ENCODE measurements at places on chromosomes 7 and 10.
A peak's percentile ranks its signal among the peaks of the same experiment; 100 is the strongest.

DNA sequence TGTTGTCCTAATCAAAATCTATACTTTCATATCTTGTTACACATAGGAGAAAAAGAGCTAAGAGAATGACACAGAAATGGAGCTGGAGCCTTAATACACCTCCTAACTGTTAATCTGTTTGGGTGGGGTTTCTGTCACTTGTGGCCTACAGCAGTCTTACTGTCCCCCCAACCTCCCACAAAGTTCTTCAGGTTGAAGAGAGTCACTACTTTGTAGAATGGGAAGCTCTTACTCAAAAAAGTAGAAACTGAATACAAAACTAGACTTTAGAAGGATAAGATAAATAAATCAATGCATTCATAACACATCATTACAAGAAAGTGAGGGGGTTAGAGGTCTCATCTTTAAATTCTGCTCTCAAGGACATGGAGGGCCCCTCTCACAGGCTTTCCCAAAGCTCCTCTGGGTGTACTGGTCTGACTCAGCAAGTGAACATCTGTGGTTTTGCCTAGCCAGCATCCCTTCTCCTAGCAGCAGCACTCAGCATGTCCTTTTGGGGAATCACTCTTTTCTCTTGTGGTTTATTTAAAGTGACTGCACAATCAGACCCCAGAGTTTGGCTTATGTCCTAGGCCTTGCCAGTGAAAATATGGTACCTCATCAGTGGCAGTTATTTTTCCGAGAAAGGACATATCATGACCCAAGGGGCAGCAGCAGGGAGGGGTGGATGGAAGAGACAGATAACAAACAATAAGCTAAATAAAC, 2.0 kb upstream of the BLVRA start:
- DNase-seq: no peak

DNA sequence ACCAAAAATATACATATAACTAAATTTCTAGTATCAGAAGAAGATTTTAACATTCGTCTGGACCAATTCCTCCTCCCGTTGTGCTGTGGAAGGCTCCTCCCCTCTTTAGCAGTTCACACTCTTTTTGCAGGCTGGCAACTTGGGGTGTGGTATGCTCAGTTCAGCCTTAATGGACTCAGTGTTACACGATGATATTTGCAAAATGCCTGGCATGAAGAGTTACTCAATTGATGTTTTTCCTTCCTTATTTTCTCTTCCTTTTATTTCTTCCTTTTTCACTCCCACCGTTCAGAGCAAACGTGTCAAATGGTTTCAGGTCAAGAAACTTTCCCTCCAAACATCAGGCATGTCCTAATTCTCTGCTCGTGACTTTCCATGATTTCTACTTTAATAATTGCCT, 248.3 kb downstream of the PHF14 start:
- no peak for DNase-seq

DNA sequence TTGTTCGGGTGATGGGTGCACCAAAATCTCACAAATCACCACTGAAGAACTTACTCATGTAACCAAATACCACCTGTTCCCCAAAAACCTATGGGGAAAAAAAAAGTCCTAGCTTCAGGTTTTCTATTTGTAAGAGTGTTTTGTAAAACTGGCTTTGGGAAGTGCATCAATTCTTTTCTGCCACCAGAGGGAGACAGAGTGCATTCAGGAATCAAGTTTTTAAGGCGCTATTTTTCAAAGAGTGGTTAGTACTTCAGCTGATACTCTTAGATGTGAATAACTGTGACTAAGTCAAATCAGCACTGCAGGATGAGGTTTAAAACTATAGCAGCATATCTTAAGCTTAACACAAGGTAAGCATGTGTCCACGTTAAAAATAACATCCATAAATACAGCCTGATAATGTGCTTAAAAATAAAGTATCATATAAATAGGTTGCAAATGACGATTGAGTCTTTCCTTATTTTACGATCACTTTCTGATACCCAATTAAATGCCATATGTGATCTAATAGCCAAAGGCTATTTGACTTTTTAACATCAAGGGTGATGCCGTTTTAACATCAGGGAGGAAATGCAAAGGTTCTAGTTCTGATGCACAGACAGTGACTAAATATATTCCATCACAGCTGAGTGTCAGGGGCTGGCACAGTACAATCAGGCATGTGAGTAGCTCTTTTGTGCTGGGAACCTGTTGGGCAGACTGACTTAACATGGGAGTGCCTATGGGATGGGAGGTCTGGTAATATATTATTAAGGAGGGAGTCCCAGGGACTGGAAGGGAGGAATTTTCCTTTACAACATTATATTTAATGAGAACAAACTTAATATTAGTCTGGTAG, 10.6 kb upstream of the LYZL2 start:
- no peak for DNase-seq

- no peak for DNase-seq
These were observed 31.8 kb downstream of the GHRHR start for GRCh38 chr7:30995536-30995935.

DNA sequence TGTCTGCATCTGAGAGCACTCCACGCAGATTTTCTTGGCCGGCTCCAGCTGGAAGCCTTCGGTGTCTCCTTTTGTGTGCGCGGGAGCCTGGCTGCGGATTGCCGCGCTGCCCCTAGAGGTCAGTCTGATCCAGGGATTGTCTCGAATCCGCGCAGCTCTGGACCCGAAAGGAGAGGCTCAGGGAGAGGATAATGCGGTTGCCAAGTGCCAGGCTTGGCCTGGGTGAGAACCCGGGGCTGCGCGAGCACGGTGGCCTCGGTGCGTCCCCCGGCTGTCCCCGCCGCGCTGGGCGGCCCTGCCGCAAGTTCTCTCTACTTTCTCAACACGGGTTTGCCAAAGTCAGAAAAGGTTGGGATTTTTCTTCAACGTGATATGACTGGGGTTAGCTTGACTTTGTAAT, 140.9 kb downstream of the ADCYAP1R1 start:
- no peak for DNase-seq

DNA sequence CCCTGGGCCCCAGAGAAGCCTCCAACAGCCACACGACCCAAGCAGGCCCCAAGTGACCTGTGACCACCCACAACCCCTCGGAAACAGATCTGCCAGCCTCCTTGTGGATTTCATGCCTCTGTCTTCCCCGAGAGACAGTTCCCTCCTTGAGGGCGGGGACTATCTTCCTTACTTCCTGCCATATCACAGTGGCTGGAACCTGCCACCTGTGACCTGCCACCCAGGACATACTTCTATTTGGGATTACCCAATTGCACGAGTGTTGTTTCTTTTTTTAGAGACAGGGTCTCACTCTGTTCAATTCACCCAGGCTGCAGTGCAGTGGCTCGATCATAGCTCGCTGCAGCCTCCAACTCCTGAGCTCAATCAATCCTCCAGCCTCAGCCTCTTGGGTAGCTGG, 25.9 kb downstream of the TNRC18 start:
- DNase-seq: no peak

DNA sequence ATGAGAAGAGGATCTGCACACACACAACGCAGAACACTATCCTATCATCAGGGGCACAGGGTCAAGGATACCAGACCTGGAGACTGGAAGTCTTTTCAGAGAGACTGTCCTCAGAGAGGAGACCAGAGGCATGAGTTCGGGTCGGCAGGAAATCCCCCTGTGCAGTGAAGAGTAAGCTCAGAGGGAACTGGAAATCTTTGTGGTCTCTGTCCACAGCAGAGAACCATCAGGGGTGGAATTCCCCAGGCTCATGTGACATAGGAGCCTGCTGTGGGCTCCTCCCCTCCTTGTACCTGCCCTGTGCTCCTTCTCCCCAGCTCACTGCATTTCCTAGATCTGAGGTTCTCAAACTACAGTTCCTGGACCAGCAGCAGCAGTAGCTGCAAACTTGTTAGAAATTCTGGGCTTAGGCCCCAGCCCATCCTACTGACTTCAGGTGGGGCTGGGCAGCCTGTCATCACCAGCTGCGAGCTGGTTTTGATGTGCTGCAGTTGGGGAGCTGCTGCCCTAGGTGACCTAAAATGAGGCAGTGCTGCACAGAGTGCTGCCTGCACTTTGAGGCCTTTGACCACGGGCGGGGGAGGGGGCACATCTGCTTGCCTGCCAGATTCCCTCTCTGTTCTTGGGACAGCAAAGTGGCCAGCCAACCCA, 2.4 kb downstream of the ZMIZ2 start:
- DNase-seq: no peak

GRCh38 chr7:101426303-101427011, 63.8 kb downstream of the COL26A1 start:
- DNase-seq: no peak

DNA sequence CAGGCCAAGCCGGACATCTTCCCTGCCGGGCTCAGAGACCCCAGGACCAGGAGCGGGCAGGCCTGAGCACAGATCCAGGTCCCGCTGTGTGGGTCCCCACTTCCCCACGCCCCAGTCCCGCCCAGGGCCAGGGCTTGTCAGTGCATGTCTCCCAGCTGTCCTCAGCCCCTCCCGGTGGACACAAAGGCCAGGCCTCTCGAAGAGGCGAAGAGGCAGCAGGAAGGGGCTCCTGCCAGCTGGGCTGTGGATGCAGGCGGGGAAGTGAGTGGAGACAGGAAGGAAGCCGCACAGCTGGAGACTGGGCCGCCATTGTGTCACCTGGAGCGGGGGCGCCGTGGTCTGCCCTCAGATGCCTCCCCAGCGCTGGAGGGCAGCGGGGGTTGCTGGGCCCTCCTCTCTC, 4.8 kb downstream of the GRIFIN start:
- DNase-seq: no peak

GRCh38 chr7:77759294-77759889, 38.8 kb downstream of the TMEM60 start:
- peak; percentile 39 for DNase-seq

DNA sequence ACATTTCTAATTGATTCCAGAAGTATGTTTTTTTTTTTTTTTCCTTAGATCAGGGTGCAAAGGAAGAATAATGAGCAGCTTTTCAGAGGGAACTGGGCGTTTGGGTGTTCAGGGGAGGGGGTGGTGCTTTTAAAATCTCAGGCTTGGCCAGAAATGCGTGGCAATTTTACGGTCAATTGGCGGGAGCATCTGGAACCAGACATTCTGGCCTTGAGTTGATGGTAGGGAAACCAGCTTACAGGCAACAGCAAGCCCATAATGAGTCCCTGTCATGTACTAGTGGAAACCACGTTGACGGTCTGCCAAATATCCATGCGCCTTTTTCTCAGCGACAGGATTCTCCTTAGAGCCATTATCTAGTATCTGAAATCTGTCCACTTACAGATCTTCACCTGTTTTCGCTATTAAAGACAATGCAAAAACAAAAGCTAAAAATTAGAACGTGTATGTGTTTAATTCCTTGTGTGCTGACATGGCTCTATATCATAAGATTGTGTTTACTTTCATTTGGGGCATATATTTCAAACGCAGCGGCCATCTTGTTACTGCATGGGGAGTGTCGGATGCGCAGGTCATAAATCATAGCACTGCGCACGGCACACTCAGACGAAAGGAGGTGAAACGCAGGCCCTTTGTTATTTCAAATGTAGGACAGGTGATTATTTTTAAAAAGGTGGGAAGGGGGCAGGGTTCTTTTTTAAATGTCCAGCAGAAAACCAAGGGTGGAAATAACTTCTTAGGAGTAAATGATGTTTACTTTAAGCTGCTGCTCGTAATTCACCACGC, 209.2 kb downstream of the AGMO start:
- DNase-seq: no peak

DNA sequence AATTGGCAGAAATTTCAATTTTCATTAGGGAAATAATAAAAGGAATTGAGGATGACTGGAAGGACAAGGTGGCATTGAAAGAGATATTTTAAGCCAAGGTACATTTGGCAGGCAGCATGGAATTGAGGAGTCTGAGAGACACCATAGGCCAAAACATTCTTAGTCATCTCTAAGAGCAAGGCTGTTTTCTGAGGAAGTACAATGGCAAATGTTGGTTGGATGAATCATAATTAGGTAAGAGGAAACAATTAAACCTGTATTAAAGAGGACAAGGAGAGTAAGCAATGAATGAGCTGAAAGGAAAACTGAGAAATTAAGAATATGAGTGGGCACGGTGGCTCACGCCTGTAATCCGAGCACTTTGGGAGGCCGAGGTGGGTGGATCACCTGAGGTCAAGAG, 86.3 kb downstream of the MRPL32 start:
- DNase-seq: no peak

- DNase-seq: no peak
These were observed 202.3 kb upstream of the ZNF32 start for GRCh38 chr10:43851030-43851429.

DNA sequence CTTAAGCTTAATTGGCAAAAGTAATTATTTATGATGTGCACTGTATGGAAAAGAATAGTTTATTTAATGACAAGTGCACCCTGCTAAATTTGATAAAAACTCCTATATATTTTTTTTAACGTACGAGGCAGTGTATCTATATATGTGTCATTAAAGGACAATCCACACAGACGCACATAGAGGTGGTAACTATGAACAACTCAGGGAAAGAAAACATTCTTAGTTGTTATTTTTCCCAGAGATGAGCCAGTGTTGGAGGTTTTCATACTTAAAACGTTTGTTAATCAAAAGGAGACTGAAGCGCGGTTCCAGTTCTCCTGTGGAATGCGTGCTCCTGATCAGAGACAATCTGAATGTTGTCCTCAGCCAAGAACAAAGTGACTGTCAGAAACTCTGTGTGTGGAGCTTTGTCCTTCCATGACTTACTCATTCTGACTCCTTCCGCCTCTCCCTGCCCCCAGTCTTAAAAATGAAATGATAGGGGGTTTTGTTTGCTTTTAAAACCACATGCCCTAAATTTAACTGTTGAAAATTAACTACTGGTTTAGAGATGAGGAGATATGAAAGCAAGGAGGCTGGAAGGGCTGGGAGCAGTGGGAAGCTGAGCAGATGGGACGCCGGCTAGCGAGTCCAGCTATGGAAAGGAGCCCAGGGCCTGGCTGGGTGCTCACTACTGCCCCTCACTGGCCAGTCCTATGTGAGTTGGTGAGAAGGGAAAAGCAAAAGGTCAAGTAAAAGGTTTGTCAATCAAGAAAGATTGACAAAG, 99.6 kb downstream of the SVIL start:
- DNase-seq: no peak

- no peak for DNase-seq
These were observed 200.3 kb downstream of the CACNB2 start for GRCh38 chr10:18340496-18341051.

GRCh38 chr10:29446327-29446726, 157.5 kb downstream of the LYZL1 start:
- no peak for DNase-seq

DNA sequence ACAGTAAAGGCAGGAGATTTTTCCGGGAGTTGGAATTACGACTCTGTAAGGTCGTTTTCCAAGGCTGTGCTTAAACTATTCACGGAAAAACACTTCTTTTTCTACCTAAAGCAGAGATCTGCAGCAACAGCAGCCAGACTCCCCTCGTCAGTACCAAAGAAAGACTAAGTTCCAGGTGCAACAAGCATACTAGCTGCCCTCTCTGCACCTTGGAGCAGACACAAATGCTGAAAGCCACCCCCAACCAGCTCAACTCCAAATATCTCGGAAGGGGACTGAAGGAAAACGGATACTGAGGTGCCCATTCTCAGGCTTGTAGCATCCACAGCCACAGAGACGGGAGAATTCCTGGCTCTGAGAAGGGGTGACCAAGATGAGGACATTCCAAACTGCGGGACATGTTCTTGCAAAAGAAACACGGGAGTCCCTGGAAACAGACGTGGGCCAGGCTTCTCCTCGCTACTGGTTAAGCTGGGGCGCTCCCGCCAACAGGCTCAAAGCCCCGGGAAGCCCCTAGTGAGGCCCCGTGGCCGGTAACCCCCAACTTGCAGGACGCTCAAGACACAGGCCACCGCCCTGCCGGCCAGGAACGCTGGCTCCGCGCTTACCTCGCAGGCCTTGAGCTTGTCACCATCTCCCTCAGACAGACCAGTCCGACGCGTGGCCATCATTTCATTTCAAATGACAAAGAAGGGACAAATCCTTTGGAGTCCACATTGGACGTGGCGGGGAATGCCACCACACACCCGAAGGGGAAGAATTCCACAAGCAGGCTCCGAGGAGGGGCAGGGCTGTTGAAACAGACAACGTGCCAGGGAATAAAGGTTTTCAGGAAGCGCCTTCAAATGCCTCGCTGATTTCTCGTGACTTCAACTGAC, 2.2 kb downstream of the ARHGAP21 start:
- no peak for DNase-seq
